ENCODE measurements at places on chromosomes 2 and 18. TPM values are rescaled to one million over a fixed set of nuclear protein-coding genes. Genes with fewer than 3 reads are reported as not detected.

- no peak for DNase-seq
Observed at GRCh38 chr2:147554521-147555107, 290.2 kb upstream of the ACVR2A start.

UGT1A1 gene
- not detected for total RNA-seq

GRCh38 chr2:213248637-213249036, 35.6 kb upstream of the SPAG16 start:
- no peak for DNase-seq

- DNase-seq: peak; percentile 45
Observed at GRCh38 chr2:105143467-105144151, 97.9 kb upstream of the GPR45 start.

- DNase-seq: no peak
Observed at GRCh38 chr18:31101183-31102024, 817 bp downstream of the DSC2 start.

DNA sequence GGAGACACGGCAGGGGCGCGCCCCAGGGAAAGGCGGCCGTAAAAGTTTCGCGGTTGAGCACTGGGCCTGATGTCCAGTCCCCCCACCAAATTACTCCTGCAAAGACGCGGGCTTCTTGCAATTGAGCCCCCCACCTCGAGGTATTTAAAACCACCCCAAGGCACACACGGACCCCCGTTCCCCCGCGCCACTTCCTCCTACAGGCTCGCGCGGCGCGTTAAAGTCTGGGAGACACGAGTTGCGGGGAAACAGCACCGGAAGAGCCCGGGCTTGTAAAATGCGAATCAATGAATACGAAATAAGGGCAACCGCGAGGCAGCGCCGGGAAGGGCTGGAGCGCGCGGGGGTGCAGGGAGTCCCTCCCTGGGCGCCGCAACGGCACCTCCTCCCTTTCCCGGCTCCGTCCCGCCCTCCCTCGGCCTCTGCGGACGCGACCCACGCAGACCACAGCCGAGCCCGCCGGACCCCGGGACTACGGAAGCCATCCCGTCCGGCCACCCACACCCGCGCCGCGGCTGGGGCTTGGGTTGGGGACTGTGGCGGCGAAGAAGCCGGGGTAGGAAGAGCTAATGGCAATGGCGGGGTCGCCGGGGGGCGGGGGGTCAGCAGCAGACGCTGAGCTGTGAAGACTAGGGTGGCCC, 918 bp upstream of the NETO1 start:
- DNase-seq: no peak

GULP1 gene
- not detected for total RNA-seq

DNA sequence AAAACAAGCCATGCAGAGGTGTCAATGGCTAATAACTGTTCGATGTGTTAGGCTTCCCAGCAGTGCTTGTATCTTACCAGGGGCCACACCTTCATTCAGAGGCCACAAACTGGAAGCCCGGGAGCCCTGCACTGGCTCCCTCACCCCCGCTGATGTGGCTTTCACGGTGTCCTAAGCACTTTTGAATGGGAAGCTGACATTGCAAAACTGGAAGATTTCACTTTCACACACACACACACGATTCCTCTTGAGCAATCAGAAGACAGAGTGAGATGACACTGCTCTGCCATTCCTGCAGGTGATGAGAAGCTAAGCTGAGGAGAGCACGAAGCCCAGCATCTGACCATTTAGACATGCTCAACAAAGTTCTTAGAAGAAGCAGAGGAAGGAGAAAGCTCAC, 8.6 kb upstream of the ZNF407 start:
- DNase-seq: no peak

DNA sequence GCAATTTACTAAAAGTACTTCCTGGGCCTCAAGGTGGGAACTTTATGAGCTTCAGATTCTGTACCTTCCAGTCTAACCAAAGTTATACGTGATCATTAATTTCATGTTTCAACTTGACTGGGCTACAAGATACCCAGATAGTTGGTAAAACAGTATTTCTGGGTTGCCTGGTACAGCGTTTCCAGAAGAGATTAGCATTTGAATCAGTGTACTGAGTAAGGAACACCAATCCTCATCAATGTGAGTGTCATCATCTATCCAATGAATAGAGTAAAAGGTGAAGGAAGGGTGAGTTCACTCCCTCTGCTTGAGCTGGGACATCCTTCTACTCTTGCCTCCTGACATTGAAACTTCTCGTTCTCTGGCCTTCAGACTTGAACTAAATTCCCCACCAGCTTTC, 274.5 kb upstream of the ID2 start:
- no peak for DNase-seq

DNA sequence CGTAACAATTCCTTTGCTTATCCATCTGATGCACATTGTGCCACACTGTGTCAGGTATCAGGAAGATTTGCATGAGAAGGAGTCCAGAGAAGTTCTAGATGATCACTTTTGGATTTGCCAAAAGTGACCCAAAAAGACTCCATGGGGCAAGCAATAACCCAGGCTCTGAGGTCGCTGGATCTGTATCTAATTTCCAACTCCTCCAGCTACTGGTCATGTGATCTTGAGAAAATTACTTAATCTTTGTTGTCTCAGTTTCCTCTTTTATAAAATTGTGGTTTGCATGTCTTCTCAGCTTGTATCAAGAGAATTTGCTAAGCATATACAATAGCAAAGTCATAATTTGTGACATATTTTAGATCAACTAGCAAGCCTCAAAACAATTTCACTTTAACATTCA, 61.3 kb upstream of the ITGA4 start:
- DNase-seq: no peak

PAX3 gene
- not detected for total RNA-seq

DNA sequence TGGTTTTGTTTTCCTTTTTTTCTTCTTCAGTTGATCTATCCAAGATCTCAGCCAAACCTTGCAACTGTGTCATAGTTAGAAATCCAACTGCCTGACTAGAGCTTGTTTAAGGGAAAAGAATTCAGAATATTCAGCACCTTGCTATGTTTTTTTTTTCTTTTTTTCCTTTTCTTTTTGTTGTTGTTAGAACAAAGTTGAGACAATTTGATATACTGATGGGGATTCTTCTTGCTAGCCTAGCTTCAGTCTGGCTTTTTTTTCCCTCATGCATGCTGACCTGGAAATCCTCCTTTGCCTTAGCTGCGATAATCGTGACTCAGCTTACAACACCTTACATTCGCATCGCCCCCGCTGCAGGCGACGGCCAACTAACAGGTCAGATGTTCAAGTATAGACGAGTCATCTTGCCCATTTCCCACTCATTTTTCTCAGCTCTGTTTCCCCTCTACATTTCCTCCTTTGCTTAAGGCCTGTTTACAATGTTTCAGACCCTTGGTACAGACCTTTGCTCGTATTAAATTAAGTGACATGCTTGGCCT, 487.2 kb upstream of the RAB12 start:
- no peak for DNase-seq

- no peak for DNase-seq
Observed at GRCh38 chr2:7237466-7237865, 320.3 kb downstream of the RNF144A start.

IKZF2 gene
- 19.1 TPM for total RNA-seq

COL6A3 gene
- 12.0 TPM for total RNA-seq

- DNase-seq: no peak
Observed at GRCh38 chr2:241461693-241462677, 46.4 kb downstream of the STK25 start.

GRCh38 chr2:227406177-227407031, 18.7 kb upstream of the SCYGR1 start:
- no peak for DNase-seq

DNA sequence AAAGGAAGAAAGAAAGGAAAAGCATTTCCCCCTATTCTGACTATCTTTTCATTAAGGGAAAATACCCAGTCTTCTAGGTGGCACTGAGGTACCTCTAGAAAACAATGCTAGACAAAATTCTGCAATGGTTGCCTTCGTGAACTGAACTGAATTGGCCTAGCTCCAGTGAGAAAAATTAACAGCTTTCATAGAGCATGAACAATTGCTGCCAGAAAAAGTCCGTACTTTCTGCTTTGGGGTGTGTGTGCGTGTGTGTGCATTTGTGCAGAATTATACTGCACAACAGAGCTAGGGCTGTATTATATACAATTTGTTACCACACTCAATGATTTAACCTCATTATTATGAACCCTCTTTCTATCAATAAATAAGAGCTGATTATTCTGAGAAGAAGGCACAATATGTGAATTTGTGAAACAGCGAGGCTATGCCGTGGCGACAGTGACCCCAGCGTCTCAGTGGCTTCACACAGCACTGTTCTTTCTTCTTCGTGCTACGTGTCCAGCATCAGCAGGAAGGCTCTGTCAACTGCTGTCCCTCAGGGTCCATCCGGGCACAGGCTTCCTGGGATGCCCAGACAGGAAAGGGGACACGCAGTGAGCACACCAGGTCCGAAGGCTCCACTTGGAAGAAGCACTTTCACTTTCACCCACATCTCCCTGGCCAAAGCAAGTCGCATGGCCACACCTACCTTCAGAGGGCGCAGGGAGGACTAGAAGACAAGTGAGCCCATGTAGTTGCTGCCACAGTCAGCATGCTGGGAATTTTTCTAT, 47.5 kb downstream of the PTGR3 start:
- DNase-seq: peak; percentile 11

DNA sequence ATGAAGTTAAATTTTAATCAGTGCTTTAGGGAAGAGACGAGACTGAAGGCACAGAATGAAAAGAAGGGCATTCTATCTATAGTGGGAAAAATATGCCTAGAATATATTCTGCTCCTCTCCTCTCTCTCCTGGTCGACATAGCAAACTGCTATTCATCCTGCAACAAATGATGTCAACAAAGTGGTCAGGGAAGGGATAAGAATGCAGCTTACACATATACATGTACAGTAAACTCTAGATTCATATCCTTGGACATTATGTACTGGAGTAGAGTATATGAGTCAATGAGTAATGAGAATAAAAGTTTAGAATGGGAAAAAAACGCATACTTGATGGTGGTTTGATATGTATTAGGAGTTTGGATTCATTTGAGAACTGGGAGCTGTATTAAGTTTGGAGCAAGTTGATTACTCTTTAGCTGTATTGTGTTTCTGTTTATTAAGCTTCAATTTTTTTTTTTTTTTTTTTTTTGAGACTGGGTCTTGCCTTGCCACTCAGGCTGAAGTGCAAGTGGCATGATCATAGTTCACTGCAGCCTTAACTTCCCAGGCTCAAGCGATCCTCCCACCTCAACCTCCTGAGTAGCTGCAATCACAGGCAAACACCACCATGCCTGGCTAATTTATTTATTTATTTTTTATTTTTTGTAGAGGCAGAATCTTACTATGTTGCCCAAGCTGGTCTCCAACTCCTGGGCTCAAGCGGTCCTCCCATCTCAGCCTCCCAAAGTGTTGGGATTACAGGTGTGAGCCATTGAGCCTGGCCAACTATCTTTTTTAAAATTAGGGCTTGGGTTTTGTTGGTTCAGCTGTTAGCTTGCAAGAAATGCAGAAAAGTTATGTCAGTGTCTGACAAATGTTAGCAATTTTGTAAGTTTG, 53.8 kb downstream of the STAT1 start:
- no peak for DNase-seq

DNA sequence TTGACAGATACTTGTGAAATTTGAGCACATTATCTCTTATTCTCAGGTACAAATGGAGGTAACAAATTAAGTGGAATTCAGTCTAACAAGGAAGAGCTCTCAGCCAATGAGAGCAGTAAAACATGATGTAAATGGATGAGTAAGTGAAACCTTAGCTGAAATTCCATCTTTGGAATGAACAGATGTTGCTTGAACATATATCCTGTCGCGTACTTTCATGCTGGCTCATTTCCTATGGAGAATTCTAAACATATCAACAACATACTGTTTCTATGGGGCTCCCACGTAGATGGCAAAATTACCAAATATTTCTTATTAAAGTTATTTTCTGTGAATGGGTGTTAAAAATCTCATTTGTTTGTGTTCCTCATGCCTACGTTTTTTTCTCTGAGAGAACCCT, 256.3 kb upstream of the LINC00305 start:
- DNase-seq: no peak

- DNase-seq: no peak
Observed at GRCh38 chr2:101197814-101198213, 46.6 kb upstream of the TBC1D8 start.

DNA sequence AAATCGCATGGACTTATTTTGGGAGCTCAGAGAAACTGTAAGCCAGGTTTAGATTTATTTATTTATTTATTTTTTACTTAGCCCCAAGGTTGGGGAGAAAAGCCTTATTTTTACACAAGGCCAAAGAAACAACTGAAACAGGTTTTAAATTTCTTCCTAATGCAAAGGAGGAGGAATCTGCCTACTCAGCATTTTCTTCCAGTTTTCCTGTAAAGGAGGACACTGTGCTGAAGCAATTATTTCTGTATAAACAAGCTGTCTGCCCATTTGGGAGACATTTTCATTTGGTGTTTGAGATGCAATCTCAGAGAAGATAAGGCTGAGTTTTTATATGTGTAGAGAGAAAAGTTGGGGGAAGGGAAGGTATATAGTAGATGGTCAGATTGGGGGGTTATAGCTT, 125.0 kb downstream of the ETAA1 start:
- DNase-seq: no peak

DNA sequence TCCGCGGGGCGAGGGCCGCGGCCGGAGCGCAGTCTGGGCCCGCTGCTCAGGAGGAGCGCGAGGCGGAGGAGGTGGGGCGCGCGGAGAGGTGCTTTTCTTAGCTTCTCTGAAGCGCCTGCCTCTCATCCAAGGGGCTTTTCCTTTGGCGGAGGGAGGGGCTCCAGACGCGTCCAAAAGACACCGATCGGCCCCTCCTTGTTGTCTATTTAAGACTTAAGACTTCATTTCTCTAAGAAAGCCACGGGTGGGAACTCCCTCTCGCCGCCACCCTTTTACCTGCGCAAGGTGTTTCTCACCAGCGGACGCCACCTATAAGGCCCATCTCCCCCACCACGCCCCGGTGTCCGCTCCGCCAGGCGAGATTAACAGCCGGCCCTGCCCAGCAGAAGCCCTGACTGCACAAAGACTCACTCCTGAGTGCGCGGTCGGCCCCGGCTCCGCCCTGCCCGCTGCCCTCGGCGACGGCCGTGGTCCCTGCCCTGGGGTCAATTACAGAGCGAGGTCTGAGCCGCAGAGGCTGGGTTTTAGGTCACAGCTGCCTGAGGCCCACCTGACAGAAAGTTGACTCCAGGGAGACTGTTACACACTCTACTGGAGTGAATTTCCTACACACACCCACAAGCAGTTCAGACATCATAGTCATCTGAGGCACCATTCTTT, at the start of gene DSC2:
Gene DSC2 (minus strand): TSS at position 397 of the 660 bp plus-strand sequence. CDS start 450 bp downstream, outside the sequence.
- no peak for DNase-seq

- DNase-seq: no peak
Observed at GRCh38 chr2:88074854-88075292, 7.2 kb downstream of the SMYD1 start.

SPATA3 gene
- 2.3 TPM for total RNA-seq

CRYBA2 gene
- not detected for total RNA-seq

DNA sequence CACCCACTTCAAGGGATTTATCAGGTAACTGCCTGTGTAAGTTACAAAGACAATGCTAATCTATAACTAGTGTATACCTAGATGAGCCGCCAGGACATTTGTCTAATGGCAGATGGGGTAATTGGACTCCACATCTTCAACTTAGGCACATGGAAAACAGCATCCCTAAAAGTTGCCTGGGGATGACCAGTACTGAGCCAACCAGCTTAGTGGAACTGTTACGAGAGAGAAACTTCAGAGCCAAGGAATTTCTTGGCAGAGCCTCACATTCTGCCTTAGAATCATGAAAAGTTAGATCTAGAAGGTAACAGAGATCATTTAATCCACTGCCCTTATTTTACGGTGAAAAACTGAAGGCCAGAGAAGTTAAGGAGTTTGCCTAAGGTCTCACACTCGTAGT, 15.5 kb upstream of the CLASP1 start:
- no peak for DNase-seq

RGPD3 gene
- total RNA-seq: 0.24 TPM
